Fibroblast of villous mesenchyme (primary cell): ENCODE measurements at places on chromosomes 13 and 19.

DNA sequence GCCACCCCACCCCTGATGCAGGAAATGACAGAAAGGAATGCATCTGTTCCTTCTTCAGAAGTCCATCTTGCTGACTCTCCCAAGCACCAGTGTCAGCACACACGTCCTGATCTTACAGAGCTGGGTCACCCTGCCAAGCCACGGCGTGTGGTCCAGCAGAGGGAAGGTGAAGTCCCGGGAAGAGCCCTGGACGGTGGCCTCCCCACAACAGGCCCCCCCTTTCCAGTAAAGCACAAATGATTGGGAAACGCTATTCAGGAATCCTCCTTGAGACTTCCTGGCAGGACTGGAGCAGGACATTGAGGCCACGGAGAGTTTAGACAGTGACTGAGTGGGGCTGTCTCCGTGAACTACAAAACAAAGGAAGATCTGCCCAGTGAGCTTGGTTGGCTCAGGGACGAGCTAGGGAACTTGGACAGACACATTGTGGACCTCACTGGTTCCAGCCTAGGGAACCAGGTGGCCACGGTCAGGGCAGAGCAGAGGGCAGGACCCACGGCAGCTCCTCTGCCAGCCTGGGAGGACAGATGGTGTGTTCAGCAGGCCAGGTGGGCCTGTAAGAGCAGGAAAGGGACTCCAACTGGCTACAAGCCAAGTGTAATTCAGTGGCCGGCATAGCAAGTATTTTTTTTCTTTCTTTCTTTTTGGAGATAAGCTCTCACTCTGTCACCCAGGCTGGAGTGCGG, 41.7 kb downstream of the ELL start:
- DNase-seq: peak; percentile 91

DNA sequence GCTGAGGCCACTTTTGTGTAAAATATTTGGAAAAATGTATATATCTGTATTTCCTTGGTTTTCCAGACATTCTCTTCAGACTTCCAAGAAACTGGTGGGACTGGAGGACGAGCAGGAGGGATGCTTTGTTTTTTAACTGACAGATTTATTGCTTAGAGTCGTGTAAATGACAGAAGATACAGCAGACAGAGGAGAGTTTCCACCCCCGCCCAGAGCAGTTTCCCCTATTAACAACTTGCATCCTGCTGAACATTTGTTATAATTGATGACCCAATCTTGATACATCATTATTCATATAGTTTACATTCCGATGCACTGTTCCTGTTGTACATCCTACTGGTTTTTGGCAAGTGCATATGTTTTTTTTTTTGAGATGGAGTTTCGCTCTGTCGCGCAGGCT, 7.1 kb upstream of the DOCK6 start:
- peak; percentile 74 for DNase-seq

- DNase-seq: no peak
Measured at GRCh38 chr19:17352608-17353280, 15.4 kb downstream of the GTPBP3 start.

DNA sequence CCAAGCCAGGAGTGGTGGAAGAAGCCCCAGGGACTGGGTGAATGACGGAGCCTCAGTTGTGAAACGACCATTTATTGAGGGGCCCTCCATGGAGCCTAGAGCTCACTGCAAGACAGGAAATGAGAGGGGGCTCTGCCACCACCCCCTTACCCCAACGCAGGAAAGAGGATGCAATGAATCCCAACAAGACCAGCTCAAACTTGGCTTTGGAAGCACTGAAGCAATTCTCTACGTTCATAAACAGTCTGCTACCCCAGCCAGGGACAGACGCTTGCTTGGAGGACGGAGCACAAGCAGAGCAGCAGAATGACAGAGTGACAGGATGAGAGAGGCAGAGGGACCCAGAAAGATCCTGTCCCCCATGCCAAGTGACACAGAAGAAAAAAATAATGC, 1.0 kb downstream of the PRKACA start:
- DNase-seq: no peak

- DNase-seq: peak; percentile 42
Measured at GRCh38 chr13:51786425-51787265, 17.3 kb downstream of the DHRS12 start.

GRCh38 chr19:15091918-15092753, 10.1 kb downstream of the OR1I1 start:
- peak; percentile 77 for DNase-seq

GRCh38 chr13:108785844-108786243, 156.4 kb downstream of the MYO16 start:
- no peak for DNase-seq

DNA sequence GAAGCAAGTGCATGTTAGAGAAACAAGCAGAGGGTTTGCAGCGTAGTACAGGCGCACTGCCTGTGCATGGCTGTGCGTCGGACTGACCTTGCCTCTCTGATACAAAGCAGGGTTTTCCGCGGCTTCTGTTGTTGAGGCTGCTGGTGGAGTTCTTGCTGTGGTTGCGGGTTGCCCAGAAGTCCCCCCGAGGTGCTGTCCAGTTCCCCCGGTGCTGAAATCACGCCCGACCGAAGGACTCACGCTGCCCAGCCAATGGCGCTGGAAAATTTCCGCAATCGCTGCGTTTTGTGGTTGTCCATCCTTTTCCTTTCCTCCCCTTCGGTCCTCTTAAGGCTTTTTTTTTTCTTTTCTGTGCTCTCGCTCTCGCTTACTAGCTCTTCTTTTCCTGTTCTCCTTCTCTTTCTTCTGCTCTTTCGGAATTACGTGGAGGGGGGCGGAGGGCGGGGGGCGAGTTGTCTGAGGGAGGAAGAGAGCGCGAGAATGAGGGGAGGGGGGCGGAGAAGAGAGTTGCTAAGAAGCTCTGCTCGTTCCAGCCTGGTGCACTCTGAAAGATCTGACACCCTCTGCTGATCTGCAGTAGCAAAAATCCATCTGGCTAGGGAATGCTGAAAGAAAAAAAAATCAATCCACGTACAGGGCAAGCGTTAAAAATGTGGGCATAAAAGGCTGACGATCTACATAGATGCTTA, at the start of gene SLITRK1:
Gene SLITRK1 (minus strand): TSS at position 558 of the 689 bp plus-strand sequence. CDS start 967 bp downstream, outside the sequence.
- no peak for DNase-seq

GRCh38 chr13:50080911-50081678, 65.9 kb downstream of the KCNRG start:
- DNase-seq: peak; percentile 45

DNA sequence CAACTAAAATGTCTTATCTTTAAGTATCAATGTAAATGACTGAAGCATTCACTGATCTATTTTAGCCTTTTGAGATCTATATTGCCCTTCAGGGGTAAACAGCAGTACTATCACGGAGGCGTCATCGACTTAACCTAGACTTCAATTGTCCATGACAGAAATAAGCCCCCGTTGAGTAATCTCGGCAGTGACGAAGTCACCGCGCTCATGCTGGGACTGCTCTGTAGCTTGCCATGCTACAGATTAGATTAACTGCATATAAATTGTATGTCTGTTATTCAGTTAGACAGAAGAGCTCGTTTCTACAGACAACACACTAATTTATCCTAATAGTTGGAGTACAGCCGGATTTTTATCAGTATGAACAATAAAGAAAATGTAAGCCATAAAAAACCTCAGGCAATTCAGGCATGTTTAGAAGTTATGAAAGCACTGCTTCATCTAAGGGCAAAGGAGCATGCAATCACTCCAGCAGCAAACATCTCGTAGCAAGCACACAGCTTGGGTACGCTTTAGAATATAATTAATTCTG, 56.6 kb downstream of the TUBGCP3 start:
- DNase-seq: no peak

DNA sequence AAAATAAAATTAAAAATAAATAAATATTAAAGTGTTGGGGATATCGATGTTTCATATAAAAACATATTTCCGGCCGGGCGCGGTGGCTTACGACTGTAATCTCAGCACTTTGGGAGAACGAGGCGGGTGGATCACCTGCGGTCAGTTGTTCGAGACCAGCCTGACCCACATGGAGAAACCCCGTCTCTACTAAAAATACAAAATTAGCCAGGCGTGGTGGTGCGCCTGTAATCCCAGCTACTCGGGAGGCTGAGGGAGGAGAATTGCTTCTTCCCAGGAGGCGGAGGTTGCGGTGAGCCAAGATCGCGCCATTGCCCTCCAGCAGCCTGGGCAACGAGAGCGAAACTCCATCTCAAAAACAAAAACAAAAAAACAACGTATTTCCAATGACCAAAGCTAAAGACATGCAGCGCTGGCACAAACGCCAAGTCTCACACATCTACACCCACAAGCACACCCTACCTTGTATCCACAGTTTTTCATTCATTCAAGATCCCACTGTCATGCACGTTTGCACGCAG, 907 bp downstream of the ZNF569 start:
- DNase-seq: no peak

GRCh38 chr13:47421525-47421924, 524.7 kb upstream of the HTR2A start:
- DNase-seq: no peak

GRCh38 chr13:25345576-25345975, 26.2 kb upstream of the ATP8A2 start:
- DNase-seq: no peak

GRCh38 chr19:7912144-7912696, 2.4 kb upstream of the TGFBR3L start:
- no peak for DNase-seq

- DNase-seq: peak; percentile 90
Measured at GRCh38 chr19:7506385-7507328, 9.2 kb upstream of the ZNF358 start.

DNA sequence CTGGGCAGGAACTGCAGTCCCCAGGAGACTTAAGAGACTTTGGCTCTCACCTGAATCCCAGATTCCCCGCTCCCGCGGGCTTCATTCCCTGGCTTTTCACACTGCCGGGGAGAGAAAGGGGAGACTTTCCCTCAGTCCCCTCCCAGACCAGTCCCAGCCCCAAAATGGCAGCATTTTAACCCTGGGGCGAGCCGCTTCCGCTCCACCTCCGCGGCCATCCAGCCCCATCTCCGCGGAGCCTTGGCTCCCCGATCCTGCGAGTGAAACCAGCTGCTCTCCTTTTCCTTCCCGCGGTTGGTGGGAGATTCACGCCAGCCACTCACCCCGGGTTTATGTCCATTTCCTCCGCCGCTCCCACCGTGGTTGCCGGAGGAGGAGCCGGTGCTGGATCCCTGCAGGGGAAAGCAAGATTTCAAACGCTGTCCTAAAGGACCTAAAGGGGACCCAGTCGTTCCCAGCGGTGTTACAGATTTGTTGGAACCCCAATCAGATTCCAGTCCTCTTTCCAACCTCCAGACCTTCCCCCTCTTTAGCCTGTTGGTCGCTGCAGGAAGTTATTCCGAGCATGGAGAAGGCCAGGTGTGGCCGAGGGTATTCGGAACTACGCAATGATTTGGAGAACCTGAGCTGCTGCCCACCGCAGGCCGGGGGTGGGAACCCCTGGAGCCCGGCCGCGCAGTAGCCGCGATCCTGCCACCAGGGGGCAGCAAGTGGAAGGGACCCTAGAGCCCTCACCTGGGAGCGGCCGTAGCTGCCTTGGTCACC, 3.4 kb downstream of the DMKN start:
- peak; percentile 26 for DNase-seq

DNA sequence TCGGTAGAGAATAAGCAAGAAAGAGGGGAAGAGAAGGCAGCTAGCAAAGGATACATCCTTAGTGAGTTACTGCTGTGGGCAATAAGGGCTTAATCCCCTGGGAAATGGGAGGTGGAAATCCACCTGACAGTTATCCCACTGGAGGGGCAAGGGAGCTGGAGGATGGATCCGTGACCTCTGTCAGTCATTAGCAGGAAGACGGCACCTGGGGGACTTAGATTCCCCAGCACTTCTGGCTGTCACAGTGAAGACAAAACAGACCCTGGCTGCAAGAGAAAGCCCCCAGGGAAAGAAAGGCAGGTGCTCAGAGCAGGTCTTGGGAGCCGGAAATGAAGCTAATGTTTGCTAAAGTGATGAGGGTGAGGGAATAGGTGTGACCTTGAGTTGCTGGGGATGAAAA, 70.4 kb upstream of the MRI1 start:
- DNase-seq: no peak

- no peak for DNase-seq
Measured at GRCh38 chr19:6696239-6696820, 24.1 kb downstream of the C3 start.

DNA sequence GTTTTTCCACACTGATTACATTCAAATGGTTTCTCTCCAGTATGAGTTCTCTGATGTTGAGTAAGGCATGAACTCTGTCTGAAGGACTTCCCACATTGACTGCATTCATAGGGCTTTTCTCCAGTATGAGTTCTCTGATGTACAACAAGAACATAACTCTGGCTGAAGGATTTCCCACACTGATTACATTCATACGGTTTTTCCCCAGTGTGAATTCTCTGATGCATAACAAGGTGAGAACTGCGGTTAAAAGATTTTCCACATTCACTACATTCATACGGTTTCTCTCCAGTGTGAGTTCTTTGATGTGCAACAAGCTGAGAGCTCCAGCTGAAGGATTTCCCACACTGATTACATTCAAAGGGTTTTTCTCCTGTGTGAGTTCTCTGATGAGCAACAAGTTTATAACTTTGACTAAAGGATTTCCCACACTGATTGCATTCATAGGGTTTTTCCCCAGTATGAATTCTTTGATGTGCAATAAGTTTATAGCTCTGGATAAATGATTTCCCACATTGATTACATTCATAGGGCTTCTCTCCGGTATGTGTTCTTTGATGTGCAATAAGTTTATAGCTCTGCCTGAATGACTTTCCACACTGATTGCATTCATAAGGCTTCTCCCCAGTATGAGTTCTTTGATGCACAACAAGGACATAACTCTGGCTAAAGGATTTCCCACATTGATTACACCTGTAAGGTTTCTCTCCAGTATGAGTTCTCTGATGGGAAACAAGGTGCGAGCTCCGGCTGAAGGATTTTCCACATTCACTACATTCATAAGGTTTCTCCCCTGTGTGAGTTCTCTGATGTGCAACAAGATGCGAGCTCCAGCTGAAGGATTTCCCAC, 23.5 kb downstream of the ZNF180 start:
- peak; percentile 19 for DNase-seq

- DNase-seq: no peak
Measured at GRCh38 chr19:8511573-8512101, 2.3 kb downstream of the ZNF414 start.

GRCh38 chr13:63855457-63856118, 2439.9 kb upstream of the PCDH20 start:
- DNase-seq: no peak

GRCh38 chr19:3618144-3618810, 8.3 kb downstream of the CACTIN start:
- DNase-seq: peak; percentile 56
